ENCODE measurements at places on chromosomes 2 and 18.

- DNase-seq: no peak
These were observed 144.3 kb upstream of the SERTAD2 start for GRCh38 chr2:64797881-64798575.

DNA sequence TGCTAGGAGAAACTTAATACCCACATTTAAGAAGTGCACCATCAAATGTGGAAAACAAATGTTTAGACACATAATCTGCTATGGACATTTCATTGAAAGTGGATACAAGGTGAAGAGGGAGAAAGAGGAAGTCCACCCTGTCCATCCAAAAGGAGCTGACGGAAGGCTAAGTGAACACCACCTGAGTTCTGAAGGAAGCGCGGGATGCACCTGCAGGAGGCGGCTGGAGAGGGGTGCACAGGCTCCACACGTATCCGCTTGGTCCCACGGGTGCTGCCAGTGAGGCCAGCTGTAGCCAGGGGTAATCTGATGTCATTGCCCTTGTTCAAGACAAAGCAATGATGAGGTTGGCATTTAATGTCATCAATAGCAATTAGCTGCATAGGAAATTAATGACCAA is 75.9 kb upstream of the TMEM18 start:
- DNase-seq: no peak

DNA sequence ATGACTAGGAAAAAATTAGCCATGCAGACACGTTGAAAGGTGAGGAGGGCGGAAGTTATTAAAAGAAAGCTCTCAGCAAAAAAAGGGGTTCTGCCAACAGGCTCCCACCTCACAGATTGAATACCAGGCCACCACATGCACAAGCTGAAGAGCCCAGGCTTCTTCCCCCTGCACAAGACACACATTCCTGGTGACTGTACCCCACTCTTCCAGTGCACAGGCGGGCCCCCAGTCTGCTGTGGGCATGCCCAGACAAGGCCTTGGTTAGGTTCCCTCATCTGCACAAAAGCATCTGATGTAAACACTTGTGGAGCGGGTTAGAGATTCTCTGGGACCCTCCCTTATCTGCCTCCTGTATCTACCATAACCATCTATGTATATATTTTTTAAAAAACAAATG is 81.7 kb downstream of the AGPS start:
- no peak for DNase-seq

DNA sequence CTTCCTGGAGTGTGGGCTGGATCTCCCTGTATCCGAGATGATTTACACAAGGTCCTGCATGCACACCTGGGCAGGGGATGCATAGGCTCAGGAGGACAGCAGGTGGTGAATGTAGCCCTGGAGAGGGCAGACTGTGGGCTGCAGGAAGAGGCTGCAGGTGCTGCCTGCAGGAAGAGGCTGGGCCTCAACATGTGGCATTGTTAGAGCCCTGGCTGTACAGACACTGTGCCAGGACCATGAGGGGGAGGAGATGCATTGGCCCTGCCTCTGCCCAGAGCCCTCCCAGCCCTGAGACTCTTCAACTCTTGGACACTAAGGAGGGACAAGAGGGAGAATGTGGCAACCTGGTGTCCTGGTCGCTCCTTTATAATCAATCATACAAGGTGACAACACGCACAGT is 392.8 kb downstream of the TNS1 start:
- DNase-seq: no peak

- DNase-seq: no peak
These were observed 66.9 kb downstream of the OXER1 start for GRCh38 chr2:42696987-42697386.

DNA sequence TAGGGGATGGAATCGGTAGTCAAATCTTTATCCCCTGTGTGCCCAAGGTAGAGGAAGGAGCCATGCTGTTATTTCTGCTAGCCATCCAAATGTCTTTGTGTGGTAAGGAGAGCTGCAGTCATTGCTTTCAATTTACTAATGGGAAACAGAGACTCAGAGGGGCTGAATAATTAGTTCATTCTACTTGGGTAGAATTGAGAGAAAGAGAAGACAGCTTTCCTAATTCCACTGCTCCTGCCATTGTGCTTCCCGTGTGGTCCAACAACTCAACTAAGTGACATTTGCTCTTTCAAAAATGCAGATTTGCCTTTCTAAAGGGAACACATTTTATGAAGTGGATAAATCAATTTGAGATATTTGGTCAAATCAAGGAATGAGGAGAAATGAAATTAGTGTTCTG is 136.1 kb downstream of the AQP4 start:
- DNase-seq: no peak

GRCh38 chr2:168183308-168183997 is 63.9 kb downstream of the STK39 start:
- DNase-seq: no peak

GRCh38 chr18:48545757-48546321 is 7.0 kb downstream of the CTIF start:
- no peak for DNase-seq

DNA sequence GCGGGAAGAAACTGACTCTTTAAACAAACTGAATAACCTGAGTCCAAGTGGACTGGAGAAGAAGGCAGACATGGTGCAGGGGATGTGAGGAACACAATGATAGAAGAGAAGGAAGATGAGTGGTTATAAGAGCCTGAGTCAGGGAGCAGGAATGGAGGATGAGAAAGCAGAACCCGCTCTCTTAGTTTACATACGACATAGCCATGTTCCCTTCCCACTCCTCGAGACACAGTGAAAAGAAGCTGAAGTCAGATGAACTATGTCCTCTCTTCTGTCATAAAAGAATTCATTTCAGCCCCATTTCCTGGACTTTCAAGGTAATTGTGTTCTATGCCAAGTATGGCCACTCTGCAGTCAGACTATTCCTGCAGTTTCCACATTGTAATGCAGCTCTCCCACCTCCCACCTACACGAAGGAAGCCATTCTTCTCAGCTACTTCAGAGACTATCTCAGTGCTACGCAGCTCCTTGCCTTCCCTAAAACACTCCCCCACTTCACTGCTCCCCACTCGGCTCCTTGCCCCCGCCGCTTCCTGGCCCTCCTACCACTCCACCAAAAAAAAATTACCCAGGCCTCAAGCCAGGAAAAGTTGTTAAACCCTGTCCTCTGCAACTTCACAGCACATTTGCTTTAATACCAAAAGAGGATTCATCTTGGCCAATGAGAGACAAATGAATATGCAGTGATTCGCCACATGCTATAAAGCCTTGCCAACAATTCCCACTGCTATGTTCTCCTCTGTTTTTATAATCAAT is 323.4 kb upstream of the EPHA4 start:
- no peak for DNase-seq

DNA sequence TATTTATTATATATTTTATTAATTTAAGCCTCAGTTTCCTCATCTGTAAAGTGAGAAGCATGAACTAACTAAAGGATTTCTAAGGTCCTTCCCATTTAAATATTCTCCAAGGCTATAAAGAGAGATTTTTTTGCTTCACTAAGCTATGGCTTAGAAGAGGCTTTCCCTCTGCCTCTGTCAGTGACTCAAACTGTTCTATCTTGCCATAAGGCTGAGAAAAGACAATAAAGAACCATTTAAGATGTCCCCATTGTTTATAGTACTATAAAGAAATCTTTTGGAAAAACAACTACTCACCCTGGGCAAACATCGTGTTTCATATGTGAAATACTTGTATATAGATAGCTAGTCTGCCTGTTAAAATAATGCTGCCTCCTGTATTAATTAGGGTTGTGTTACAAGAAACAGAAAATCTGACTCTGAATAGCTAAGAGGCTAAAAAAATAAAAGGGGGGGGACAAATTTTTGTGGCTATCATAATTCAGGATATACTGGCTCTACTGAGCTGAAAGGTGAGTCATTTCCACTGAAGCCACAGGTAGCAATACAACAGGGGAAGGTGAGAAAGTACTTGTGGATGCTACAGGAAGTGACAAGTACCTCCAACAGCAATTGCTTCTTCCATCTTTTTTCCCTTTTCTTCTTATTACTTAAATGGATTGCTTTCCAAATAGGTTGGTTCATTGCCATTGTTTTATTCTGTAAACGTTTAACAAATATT is 25.4 kb downstream of the EPHA4 start:
- no peak for DNase-seq

- no peak for DNase-seq
These were observed 43.5 kb upstream of the FAHD2A start for GRCh38 chr2:95359031-95359430.

- DNase-seq: peak; percentile 23
These were observed 42.9 kb upstream of the EML6 start for GRCh38 chr2:54680397-54681041.

DNA sequence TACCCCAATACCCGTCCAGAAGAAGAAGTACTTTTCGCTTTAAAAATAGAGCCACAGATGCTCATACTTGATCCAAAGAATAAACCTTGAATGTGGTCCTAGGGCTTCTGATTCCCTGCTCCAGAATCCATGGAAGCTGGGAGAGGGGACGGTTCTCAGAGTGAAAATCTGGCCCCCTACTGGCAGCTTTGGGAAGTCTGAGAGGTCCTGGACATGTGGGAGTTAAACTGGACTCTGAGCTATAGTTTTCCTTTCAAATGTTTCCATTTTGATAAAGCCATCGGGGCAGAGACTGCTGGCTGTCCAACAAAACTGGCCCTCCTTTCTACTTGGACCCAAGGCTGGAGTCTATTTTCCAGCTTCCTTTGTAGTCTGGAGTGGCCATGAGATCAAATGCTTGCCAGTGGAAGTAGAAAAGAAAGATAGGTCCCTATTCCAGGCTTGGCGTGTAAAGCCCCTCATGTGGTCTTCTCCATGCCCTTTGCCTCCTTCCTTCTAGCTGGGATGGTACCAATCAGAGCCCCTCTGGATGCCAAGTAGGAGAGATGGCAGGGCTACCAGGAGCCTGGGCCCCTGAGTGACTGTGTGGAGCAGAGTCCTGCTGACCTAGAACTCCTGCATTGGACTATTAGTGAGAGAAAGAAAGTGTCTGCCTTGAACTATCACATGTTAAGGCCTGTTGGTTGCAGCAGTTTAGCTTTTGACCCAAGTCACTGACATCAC is 37.7 kb upstream of the TBC1D8 start:
- no peak for DNase-seq

- no peak for DNase-seq
These were observed 409.9 kb upstream of the NRXN1 start for GRCh38 chr2:51441786-51442185.

DNA sequence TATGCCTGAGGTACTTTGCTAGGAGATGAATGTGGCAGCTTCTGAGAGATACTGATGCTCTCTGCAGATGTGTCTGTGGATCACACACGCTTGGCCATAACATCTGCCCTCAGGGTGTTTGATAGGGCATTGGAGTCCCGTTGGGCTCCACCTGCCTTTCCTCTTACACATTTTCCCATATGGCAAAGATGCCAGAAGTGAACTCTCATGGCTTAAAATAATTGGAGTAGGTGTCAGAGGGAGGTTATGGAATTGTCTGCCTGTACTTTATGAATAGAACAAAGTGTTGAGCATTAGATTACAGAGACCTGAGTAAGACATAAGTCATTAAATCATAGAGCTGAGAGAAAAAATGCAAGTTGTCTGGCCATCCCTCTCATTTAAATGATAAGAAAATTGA is 75.3 kb upstream of the PNPT1 start:
- no peak for DNase-seq

DNA sequence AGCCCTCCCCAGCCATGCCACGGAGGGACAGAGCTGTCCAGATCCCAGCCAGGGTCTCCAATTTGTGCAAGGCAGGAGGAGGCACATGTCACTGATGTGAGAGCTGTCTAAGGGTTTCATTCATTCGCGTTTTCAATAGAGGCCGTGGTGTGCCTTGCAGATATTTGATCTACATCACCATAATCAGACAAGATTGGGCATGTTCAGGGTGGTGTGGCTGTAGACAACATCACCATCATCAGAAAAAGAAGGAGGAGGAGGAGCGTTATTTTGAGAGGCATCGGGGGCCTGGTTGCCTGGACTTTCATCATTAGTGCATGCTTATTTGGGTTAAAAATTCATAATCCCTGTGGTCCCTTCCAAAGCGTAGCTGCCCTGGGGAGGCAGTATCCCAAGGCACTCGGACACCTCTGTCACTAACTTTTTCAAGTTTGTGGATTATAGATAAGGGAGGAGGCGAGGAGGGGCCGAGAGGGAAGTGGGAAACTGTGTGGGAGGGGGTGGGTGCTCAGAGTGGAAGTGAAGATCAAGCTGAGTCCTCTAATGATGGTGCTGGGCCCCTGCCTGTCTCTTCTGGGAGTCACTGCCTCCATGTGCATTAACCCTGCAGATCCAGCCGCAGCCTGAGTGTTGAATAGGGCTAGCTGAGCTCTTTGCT is 194.1 kb downstream of the CTIF start:
- no peak for DNase-seq

- DNase-seq: no peak
These were observed 221.9 kb downstream of the PIEZO2 start for GRCh38 chr18:10927286-10927992.

DNA sequence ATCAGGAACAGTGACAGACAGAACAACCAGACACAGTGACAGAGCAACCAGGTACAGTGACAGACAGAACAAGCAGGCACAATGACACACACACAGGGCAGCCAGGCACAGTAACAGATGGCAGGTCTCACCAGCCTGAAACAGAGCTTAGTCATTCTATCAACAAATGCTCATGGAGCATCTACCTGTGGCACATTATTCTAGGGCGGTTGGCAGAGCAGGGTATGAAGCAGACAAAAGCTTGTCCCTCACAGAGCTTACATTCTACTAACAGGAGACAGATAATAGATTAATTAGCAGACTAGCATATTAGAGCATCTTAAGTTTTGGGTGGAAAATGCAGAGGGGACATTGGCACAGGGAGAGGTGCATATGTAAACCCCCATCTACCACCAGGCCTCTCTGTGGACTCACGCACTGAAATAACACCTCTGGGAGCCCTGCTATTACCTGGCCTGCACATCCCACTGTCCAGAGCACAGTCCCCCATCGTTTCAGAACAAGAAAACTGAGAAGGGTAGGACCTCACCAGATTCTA is 64.1 kb upstream of the RAB6C start:
- no peak for DNase-seq

- no peak for DNase-seq
These were observed 27.3 kb downstream of the DGKD start for GRCh38 chr2:233381638-233381995.

DNA sequence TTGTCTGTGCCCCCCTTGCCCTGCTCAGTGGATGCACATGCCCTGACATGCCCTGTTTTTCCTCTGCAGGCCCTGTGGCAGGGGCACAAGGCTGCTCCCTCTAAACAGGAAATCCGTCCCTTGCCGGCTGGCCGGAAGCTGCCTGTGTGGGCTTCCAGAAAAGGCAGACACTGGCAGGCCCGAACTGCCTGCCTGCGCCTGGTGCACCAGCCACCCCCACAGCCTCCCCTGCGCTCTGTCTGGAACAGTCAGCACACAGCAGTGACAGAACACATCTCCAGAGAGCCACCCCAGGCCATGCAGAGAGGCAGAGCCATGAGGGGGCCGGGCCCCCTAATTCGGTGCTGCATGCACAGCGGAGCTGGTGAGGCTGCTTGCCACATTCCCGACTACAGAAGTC is 33.5 kb downstream of the LOXHD1 start:
- no peak for DNase-seq

GRCh38 chr2:36423172-36423571 is 67.6 kb downstream of the CRIM1 start:
- DNase-seq: no peak

- DNase-seq: no peak
These were observed 94.4 kb upstream of the ASAP2 start for GRCh38 chr2:9112079-9112721.

GRCh38 chr18:36532815-36533214 is 235.3 kb downstream of the FHOD3 start:
- DNase-seq: no peak

All from stimulated activated CD4-positive, alpha-beta T cell treated with anti-CD3 and anti-CD28 coated beads, Interleukin-12 subunit alpha, Interleukin-12 subunit beta, amount 100 ng/mL, for 48 hours (primary cell).